Breast epithelium (tissue), 4 donors: ENCODE measurements at places on chromosomes 7 and 10. TPM values are rescaled to one million over a fixed set of nuclear protein-coding genes. Genes with fewer than 3 reads are reported as not detected.

The VWC2 gene
- 0.16 TPM for total RNA-seq

DNA sequence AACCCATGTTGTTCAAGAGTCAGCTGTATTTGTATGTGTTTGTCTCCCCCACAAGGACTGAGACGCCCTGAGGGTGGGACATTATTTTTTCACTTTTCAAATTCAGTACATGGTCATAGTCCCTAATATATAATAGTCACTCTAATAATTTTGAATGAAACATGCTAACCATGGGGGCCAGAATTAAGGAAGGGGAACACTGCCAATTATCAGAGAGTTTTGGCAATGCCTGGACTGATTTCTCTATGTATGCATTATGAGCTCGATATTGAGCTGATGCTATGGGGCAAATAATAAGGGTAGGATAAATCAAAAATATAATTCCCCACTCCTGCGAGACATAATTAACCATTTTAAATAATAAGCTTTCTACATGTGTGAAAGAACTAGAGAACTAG lies 87.4 kb downstream of the CPED1 start:
- no peaks in the 10 kb centered on the region for H3K27me3 ChIP-seq
- H3K4me1 ChIP-seq, result no peaks in the 10 kb centered on the region
- H3K27ac ChIP-seq, result no peak overlapping the region
- no peaks in the 10 kb centered on the region for H3K36me3 ChIP-seq
- H3K4me3 ChIP-seq, result no peak overlapping the region

GRCh38 chr10:29428486-29428885 lies 139.6 kb downstream of the LYZL1 start:
- H3K36me3 ChIP-seq, result no peaks in the 10 kb centered on the region
- H3K27me3 ChIP-seq, result no peaks in the 10 kb centered on the region
- no peak overlapping the region for H3K27ac ChIP-seq
- no peak overlapping the region for H3K4me3 ChIP-seq

DNA sequence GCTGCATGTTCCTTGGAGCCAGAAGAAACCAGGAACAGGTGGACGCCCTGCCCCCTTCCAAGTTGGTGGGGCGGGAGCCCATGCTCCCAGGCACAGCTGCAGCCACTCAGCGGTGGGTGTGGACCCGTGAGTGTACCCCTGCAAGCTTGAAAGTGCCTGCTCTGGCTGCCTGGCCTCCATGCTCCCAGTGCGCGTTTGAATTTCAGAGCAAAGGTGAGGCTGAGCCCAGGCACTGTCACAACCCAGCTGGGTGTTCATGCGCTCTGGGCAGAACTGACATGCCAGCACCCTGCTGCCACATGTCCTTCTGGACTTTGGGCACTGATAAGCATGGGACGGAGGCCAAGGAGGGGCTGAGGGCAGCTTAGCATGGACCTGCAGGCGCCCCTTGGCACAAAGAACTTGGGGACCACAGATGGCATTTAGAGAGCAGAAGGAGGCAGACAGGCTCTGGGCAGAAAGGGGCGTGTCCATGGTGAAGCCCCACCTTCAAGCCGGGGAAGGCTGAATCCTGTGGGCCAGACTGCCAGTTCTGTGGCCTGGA lies 402.0 kb upstream of the NRG3 start:
- H3K4me3 ChIP-seq, result no peak overlapping the region
- H3K27ac ChIP-seq, result no peak overlapping the region
- no peaks in the 10 kb centered on the region for H3K4me1 ChIP-seq
- no peak for DNase-seq

DNA sequence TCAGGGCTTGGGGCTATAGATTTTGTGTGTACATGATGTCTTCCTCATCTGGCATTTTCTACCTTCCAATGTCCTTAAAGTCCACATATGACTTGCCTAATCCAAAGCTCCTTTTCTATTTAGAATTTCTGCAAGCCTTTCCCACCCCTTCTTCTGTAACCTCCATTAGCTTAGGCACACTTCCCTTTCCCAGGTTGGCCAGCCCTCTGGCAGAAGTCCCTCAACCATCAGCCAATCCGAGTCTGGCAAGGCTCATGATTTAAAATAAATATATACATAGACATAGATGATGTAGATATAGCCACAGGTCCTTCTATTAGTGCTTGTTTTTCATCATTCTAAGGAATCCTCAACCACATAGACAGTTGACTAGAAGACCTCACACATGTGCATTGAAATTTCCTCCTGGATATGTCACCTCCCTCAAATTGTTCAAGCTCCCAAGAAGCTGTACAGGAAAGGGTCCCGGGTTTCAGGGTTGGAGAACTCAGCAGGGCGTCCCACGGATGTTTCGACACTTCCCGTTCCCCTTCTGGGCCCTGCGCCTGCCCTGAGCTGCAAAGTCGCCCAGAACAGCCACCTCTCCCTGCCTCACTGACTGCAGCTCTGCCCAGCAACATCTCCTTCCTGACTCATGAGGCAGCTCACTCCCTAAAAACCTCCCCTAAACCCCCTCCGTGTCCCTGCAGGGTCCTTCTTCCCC lies 20.4 kb upstream of the PIK3AP1 start:
- H3K27me3 ChIP-seq, result no peaks in the 10 kb centered on the region
- no peak for DNase-seq

The NODAL gene
- total RNA-seq, result not detected

GRCh38 chr10:84173501-84173929 lies at the start of gene GPR15LG:
Gene GPR15LG, plus strand, starts transcription at chr10:84173801. Its CDS starts 51 bp downstream, at chr10:84173852.
- no peak within 1 kb of the TSS for H3K4me3 ChIP-seq
- no peaks in the 10 kb centered on the region for H3K27me3 ChIP-seq
- H3K4me1 ChIP-seq, result no peaks in the 10 kb centered on the region
- no peak within 1 kb of the TSS for H3K27ac ChIP-seq
- H3K36me3 ChIP-seq, result no peaks in the 10 kb centered on the region

DNA sequence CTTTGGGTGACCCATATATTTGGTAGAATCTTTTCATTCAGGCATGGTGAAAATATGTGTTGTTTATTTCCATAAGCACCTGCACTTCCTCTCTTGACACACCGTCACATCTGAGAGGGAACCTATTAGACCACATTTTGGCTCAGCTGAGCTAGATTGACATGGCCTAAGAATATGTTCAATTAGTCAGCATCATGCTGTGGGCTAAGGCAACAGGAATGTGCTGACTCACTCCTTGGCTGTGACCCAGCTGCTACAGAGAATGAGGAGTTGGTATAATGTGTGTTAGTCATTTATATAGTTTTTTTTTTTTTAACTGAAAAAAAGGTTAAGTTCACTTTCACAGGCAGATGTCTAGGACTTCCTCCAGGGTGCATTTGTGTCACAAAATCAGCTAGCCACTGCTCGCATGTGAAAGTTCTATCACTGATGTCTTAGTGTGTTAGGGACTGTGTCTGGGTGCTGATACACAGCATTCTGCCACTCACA lies 180.6 kb downstream of the SEMA3E start:
- H3K27ac ChIP-seq, result no peak overlapping the region
- no peaks in the 10 kb centered on the region for H3K27me3 ChIP-seq
- H3K4me3 ChIP-seq, result no peak overlapping the region
- H3K36me3 ChIP-seq, result no peaks in the 10 kb centered on the region
- H3K4me1 ChIP-seq, result no peaks in the 10 kb centered on the region

- no peaks in the 10 kb centered on the region for H3K4me1 ChIP-seq
- no peak for DNase-seq
- H3K27me3 ChIP-seq, result no peaks in the 10 kb centered on the region
- no peak overlapping the region for H3K27ac ChIP-seq
Observed at GRCh38 chr7:100211342-100211780, 8.4 kb upstream of the PVRIG start.

DNA sequence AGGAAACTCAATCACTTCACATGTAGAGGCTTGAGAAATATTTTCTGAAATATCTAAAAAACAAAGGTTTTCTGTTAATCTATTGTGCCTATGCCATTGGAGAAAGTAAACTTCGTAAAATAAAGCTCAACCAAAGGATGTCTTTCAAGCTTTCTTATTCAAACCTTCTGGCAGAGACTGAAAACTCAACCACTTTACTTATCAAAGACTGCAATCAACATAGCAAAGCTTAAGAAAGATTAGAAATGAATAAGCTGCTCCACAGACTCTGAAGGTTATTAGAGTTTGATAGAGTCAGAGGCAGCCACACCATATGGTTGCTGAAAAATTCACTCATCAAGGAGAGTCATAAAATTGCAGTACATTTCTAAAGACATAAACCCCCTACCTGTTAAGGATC lies 245.8 kb upstream of the MEOX2 start:
- H3K27me3 ChIP-seq, result no peaks in the 10 kb centered on the region
- no peak overlapping the region for H3K27ac ChIP-seq
- no peak for DNase-seq

DNA sequence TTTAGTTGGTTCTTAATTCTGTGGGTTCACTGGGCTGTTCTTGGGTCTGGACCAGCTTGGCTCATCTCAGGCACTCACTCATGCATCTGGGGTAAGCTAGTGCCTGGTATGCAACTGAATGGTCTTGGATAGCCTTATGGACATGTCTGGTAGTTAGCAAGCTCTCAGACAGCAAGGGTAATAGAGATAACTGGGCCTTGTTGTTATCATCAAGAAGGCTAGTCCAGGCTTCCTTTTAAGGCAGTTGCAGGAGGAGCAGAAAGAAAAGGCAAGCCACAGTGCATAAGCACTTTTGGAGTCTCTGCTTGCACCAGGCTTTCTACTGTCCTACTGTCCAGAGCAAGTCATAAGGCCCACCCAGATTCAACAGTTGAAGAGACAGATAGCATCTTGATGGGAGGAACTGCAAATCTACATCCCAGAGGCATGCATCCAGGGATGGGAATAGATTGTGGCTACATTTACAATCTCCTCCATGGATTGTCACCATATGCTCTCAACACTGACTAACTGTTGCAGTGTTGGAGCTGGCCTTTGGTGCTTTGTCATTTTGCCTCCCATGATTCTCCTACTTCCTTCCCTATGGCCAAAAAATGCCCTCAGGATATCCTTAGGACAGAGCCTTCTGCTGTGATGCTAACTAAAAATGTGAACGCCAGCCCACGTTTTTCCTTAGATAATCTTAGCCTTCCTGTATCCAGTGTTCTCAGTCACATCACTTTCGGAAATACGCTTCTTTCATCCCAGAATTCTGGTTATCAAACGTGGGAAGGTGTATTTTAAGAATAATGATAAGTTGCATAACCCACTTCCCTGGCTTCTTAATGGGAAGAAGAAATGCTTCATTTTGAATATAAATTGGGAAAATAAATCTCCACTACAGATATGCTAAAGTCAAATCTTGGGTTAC lies 3.6 kb downstream of the GIMAP4 start:
- H3K27me3 ChIP-seq, result no peaks in the 10 kb centered on the region
- no peak overlapping the region for H3K4me3 ChIP-seq

The GNGT1 gene
- total RNA-seq, result not detected

DNA sequence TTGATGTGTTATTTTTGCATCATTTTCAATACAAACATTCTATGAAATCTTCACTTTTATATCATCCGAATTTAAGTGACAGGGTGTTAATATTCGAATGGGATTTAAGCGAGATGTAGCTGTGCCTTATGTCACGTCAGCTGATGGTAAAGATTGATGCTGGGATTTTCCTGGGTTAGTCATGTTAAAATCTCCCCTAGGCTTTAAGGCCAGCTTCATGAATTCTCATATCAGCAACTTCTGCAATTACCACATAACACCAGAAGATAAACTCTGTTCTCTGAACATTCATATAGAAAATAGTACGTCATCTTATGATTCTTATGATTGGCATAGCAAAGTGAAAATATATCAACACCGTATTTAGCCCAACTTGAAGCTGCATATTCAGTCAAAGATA lies 669.2 kb downstream of the PCDH15 start:
- no peak for DNase-seq
- H3K4me3 ChIP-seq, result no peak overlapping the region
- no peak overlapping the region for H3K27ac ChIP-seq
- no peaks in the 10 kb centered on the region for H3K36me3 ChIP-seq
- H3K4me1 ChIP-seq, result no peaks in the 10 kb centered on the region
- H3K27me3 ChIP-seq, result no peaks in the 10 kb centered on the region

DNA sequence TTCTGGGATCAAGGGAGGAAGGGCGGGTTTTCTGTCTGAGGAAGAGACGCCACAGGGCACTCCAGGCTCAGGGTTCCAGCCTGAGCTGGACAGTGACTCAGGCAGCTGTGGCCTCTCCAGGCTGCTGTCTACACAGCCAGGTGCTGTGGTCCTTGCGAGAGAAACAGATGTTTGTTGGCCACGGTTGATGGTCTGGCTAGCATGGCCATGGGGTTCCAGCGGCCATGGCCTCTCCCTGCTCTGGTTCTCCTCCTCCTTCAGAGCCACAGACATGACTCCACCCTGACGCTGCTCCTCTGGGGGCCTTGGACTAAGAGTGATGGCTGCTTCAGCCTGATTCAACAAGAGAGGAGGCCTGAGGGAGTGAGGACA lies 75.9 kb downstream of the AFAP1L2 start:
- H3K36me3 ChIP-seq, result no peaks in the 10 kb centered on the region
- H3K4me1 ChIP-seq, result no peaks in the 10 kb centered on the region
- H3K27ac ChIP-seq, result no peak overlapping the region
- no peak for DNase-seq
- H3K4me3 ChIP-seq, result no peak overlapping the region

GRCh38 chr10:13853854-13854253 lies 267.1 kb downstream of the PRPF18 start:
- H3K27ac ChIP-seq, result peak overlapping the region; percentile 52
- H3K4me1 ChIP-seq, result no peaks in the 10 kb centered on the region
- H3K27me3 ChIP-seq, result no peaks in the 10 kb centered on the region
- H3K4me3 ChIP-seq, result no peak overlapping the region
- no peak for DNase-seq

The A1CF gene
- not detected for total RNA-seq

GRCh38 chr10:48670978-48671913 lies 13.4 kb upstream of the WDFY4 start:
- DNase-seq, result no peak
- H3K27ac ChIP-seq, result no peak overlapping the region
- H3K27me3 ChIP-seq, result no peaks in the 10 kb centered on the region
- no peak overlapping the region for H3K4me3 ChIP-seq

DNA sequence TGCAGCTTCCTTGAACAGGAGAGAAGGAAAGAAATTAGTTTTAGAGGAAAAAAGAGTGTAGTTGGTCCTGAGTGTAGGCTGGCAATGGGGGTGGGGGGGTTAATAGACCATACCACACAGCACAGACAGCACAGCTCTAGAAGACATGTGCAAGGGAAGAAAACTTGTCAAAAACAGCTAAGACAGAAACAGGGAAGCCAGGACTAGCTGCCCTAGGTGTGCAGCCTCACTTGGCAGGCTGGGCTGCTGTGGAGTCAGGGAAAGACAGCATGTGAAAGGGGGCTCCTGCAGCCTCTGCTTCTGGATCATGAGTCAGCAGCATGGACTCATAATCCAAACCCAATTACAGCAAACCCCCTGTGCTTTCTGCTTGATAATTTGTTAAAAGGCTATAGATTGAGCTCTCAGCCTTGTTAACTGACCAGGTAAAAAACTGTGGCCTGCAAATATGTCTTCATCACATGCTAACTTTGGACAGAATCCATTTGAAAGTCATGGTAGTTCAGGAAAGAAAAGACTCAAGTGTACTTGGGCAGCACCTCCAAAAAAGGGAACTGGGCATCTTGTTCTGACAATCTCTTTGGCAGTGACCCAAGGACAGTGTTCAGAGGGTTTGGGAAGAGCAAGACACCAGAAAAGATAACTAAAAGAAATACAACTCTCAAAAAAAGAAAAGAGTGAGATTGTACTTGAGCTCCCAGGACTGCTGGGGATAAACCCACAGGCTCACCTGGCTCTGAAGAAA lies 142.2 kb upstream of the VWC2 start:
- no peaks in the 10 kb centered on the region for H3K4me1 ChIP-seq
- H3K27me3 ChIP-seq, result no peaks in the 10 kb centered on the region
- no peaks in the 10 kb centered on the region for H3K36me3 ChIP-seq
- no peak overlapping the region for H3K4me3 ChIP-seq
- DNase-seq, result no peak

The FKBP14 gene
- total RNA-seq, result 13.0 TPM

GRCh38 chr7:6367701-6368211 lies 80.0 kb downstream of the DAGLB start:
- H3K4me1 ChIP-seq, result no peaks in the 10 kb centered on the region
- H3K27me3 ChIP-seq, result no peaks in the 10 kb centered on the region
- no peak overlapping the region for H3K4me3 ChIP-seq
